ENCODE measurements at places on chromosomes 2 and 18.

DNA sequence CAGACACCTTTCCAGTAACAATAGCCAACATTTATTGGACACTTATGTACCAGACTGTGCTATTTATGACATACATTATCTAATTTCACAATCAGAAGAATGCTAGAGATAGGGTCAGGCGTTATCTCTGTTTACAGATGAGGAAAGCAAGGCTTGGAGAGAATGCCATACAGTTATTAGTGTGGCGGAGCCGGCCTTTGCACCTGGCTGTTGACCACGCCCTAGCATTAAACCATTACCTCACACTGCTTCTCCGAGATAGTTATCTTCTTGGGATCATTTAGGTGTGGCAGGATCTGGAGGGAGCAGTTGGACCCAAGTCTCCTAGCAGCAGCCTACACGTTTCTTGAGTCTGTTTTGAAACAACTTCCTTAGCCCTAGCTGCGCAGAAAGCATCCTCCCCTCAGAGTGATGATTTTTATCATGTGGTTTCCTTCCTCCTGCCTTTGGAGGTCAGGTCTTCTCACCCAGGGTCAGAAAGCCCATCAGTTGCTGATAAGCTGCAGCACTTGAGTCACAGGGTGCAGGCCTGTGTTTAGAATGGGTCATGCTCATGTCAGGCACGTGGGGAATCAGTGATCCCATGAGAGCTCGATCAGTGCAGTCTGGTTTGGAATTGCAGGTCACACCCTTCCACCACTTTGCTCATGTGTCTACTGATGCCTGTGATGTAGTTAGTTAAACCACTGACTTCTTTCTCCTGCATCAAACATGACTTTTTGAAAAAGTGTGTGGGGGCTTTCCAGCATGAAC lies 118.2 kb downstream of the SPTBN1 start:
- DNase-seq = peak; percentile 62

GRCh38 chr2:209694748-209695147 lies 76.9 kb upstream of the UNC80 start:
- no peak for DNase-seq

DNA sequence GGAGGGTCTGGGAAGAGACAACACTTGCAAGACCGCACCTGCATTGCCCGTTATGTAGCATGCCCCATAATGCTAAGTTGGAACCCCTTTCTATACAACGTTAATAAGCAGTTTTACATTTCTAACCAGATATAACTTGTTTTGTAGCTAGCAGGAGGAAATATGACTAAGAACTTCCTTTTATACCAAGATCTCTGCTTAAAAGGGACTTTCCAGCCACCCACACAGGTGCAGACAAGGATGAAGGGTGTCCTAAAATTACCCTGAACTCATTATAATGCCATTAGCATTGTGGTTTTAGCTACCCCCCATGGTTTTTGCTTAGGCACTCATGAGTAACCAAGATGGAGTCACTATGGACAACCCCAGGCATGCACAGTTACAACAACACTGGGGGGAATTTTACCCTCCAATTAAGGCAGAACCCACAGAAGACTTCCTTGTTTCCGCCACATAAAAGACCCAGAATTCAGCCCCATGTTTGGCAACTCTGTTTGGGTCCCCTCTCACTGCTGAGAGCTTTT lies 362.8 kb downstream of the CBLN2 start:
- no peak for DNase-seq

- DNase-seq = no peak
These were observed 460.7 kb upstream of the FANCL start for GRCh38 chr2:58701688-58702301.

GRCh38 chr18:31554776-31555175 lies 36.9 kb upstream of the TTR start:
- DNase-seq = no peak

DNA sequence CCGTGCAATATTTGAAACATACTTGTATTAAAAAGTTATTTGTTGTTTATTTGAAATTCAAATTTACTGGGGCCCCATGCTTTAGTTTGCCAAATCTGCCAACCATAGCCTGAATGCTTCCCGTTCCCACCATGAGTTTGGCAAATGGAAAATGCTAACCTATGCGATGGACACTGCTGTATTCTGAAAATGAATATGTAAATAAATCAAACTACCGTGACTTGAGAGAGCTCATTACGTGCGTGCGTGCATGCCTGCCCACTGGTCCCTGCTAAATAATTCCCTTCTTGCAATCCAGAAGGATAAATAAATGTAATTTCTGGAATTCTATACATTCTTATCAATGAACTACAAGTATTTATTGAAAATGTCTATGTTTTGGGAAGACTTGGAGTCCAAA lies 3.2 kb downstream of the BOD1L2 start:
- no peak for DNase-seq
